ENCODE measurements at places on chromosomes 5 and 9.

- DNase-seq, result no peak
These were observed 26.1 kb upstream of the CAST start for GRCh38 chr5:96636046-96636445.

- no peak for DNase-seq
These were observed 618.3 kb downstream of the NR2F1-AS1 start for GRCh38 chr5:92962752-92963151.

GRCh38 chr9:114889802-114890224 is 40.6 kb downstream of the TNFSF8 start:
- no peak for DNase-seq

- DNase-seq, result no peak
These were observed 20.9 kb downstream of the ANXA2R start for GRCh38 chr5:43019291-43019613.
